Activated CD4-positive, alpha-beta T cell treated with anti-CD3 and anti-CD28 coated beads, Interleukin-2, Interleukin-6, amounts not matched to agents 100 ng/mL and 50 ng/mL, durations not matched to agents 16 hours and 8 hours (primary cell): ENCODE measurements at places on chromosomes 3 and 15.

DNA sequence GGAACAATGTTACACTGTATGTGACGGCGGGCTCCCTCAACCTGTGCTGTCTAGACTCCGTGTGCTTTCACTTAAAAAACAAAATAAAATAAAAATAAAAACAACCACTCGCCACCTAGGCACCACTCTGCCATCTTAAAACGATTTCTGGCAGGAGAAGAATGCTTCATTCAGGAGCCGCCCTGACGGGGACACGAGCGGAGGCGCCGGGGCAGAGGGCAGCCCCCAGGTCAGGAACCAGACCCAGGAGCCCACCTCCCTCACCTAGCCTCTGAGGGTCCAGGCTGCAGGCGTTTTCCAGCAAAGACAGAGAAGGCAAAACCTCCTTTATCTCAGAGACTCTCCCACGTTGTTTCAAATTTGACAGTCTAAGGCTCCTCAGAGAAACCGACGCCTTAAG, 85.1 kb upstream of the SNRPA1 start:
- DNase-seq, result no peak

DNA sequence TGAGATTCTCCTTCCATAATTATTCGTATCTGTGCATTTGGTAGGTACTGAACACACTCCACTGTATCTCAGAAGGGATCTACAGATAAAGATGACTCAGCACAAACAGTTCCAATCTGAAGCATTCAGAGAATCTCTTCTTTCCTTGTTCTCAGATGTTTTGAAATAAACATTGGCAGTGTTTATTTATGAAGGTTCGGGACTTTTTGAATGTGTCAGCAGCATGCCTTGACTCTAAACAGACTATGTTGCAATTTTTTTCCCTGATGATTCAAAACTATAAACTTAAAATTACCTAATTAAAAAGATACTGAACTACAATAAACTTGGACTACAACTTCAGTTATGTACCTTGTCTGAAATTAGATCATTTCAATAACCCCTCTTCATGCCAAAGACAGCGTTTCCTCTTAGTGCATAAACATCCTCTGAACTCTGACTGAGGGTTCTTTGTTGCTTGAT, 612.9 kb upstream of the TBL1XR1 start:
- DNase-seq, result peak; percentile 15

GRCh38 chr3:8767667-8768363, 1.6 kb downstream of the OXTR start:
- DNase-seq, result peak; percentile 34

DNA sequence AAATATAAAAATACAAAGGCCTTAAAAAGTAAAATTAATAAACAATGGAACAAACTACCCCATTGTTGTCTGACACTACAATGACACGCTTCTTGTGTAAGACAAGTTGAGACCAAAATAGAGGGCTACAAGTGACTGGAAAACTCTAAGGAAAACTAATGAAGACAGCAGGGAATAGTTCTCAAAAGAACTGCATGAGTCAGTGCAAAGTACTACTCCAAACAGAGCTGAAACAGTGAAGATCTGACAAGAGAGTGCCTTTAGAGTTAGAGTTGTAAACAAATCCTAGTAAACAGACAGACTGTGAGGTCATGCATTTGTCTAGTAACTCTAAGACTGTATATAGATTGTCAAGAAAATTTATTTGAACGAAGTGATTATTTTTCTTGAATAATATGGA, 233.9 kb downstream of the BBX start:
- no peak for DNase-seq

GRCh38 chr3:127783642-127784160, 38.6 kb downstream of the MGLL start:
- no peak for DNase-seq

DNA sequence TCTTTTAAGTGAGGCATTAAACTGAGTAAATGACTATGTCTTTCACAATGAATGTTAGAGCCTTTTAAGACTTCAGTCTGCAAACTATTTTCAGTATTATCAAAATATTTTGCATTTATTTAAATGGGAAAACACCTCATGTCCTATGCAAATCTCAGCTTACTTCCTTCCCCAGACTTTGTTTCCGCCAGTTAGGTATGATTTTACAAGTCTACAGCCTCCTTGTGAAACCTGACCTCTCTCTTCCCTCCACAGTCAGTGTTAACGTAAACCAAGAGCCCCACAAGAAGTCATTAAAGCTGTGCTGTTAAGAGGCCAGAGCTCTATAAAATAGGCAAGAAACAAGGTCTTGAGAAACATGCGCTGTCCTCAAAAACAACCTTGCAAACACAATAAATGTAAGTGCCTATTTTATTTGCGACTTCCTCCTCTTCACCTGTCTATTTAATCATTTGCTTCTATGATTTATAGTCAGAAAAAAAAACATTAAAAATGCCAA, 48.3 kb downstream of the PRTG start:
- peak; percentile 32 for DNase-seq

DNA sequence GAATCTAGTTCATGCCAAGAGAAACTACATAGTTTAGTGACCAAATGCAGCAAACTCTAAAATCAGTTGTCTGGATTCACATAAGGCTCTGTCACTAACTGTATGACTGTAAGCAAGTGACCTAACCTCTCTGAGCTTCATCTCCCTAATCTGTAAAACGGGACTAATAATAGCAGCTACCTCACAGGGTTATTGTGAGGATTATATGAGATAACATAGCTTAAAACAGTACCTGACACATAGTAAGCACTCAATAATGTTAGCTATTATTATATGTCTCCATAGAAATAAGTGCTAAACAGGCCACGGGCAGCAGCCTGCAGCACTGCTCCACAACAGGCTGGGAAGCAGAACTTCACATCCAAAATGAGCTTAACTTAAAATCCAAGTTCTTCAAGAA, 30.2 kb downstream of the NPTN start:
- no peak for DNase-seq

DNA sequence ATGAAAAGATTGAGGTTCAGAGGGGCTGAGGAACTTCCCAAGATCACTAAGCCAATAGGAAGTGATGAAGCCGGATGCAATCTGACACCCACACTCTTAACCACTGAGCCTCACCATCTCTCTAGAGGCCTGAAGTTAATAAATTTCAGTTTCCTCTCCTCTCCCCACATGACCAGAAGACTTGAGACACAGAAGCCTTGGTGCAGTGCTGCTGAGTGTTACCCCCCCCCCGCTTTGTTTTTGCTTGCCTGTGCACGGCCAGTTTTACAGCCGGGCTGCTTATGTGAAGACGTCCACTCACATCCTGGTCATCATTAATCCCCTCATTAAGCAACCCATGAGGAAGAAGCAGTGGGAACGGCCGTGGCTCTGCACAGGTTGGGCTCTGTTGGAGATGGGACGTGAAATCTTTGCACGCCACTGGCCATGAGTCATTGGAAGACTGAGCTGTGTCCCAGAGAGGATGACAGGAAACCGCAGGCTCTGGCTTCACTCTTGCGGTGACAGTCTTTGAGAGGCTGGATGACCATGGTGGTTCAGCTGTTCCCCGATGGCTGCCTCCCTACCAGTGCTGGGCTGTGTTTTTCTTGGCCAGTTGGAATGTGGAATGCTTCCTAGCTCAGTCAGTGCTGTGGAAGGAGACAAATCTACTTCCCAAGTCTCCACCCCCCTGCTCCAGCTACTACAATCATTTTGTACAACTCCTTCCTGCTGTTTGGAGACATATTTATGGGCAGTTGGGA, 232.6 kb upstream of the LRTM1 start:
- DNase-seq, result no peak

GRCh38 chr15:77039848-77040247, 31.1 kb downstream of the TSPAN3 start:
- no peak for DNase-seq

DNA sequence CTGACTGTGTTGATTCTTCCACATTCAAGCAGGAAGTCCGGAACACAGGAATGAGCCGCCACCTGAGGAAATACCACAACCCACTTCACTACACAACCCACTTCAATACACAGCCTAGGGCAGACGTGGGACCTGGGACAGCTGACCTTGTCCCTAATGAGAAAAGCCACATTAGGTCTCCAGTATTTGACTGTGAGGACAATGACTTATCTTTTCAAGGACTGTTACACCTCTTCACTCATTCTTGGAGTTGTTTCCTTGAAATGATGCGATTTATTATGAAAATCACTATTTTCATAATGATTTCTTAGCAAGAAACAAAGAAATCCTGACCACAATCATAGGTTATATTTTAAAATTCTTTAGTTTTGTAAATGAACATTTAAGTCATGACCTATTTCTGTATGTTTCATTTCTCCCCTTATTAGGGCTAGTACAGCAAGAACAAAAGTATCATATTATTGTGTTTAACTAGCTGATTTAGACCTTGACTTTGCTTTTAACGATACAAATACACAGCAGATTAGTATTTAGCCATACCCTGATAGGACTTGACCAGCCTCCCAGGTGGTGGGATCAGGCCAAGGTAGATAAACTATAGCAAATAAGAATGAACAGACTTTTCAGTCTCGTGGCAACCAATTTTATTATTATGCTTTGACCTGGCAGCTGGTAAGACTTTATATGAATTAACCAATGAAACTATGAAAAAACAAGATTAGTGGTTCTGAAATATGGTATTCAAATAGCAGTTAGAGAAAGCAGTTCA, 6.0 kb downstream of the RAB27A start:
- peak; percentile 58 for DNase-seq

- peak; percentile 75 for DNase-seq
Observed at GRCh38 chr15:89442671-89443307, 53.6 kb downstream of the RHCG start.

GRCh38 chr3:179438841-179439240, 12.4 kb downstream of the GNB4 start:
- DNase-seq, result no peak
